PC-9 (cell line): ENCODE measurements at places on chromosomes 13 and 19. TPM values are rescaled to one million over a fixed set of nuclear protein-coding genes. Genes with fewer than 3 reads are reported as not detected.

Gene DMKN
- total RNA-seq: 135 and 144 TPM in 2 replicates

Gene KASH5
- total RNA-seq: 0.39 TPM in 1 of 2 replicates, not detected in the other

Gene SYT3
- total RNA-seq: not detected in 2 replicates

Gene FBXO27
- 48.5 and 88.9 TPM in 2 replicates for total RNA-seq

Gene C1QTNF9
- not detected in 2 replicates for total RNA-seq

Gene SYNE4
- total RNA-seq: 36.6 and 39.5 TPM in 2 replicates

Gene CLEC17A
- total RNA-seq: not detected in 2 replicates
